ENCODE measurements at places on chromosomes 1 and 21.
A peak's percentile ranks its signal among the peaks of the same experiment; 100 is the strongest.

DNA sequence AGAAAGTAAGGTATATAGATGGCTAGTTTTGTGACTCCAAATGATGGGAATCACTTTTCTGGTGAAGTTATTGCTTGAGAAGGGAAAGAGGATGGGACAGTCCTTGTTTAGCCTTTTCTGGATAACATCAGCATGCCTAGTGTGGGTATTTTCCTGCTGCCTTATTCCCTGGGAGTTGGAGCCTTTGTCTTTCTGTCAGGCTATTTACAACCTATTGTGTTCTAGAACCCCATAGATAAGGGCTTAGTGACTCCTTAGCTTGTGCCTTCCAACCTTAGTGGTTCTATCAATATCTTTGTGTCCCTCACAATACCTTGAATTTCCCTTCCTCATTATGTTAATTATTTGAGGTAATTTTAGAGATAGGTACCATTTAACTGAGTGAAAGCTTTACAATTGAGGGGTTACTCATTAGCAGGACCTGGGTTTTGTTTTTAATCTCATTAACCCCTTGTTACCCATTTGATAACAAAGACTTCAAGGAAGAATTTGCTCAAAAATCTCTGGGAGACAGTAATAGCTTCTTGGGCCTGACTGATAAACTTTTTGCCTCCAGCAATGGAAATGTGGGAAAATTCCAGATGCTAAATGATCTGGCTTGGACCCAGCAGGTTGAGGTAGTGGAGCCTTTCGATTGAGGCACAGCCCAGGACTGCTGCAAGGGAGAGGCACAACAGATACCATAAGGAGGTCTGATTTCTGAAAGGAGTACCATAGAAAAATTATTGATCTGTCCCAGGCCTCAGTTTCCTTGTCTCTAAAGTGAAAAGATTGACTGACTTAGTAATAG lies 49.0 kb downstream of the CACHD1 start:
- DNase-seq: no peak

GRCh38 chr21:35488946-35489345 lies 439.8 kb upstream of the RUNX1 start:
- no peak for DNase-seq

- peak; percentile 76 for DNase-seq
Observed at GRCh38 chr1:183090391-183091006, 67.3 kb downstream of the LAMC1 start.

- no peak for DNase-seq
Observed at GRCh38 chr1:86226204-86226603, 69.6 kb upstream of the COL24A1 start.

DNA sequence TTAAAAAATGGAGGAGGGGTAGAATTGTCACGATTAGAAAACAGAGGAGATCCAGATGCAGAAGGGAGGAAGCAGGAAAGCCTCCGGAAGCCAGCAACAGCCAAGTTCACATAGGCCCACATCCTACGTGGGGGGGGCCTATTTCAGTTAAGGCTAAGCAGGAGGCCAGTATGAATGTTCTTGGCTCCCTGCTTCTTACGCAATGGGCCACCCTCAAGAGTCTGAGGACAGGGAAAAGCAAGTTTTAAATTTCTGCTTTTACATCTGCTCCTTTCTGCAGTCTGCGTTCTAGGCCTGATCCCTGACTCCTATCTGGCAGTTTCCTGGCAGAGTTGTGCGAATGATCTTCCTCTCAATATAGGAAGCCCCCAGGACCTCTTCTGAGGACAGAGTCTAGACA lies 30.6 kb downstream of the RABIF start:
- no peak for DNase-seq

All from G401 (cell line).